ENCODE measurements at places on chromosomes 13 and 19.
A peak's percentile ranks its signal among the peaks of the same experiment; 100 is the strongest.

DNA sequence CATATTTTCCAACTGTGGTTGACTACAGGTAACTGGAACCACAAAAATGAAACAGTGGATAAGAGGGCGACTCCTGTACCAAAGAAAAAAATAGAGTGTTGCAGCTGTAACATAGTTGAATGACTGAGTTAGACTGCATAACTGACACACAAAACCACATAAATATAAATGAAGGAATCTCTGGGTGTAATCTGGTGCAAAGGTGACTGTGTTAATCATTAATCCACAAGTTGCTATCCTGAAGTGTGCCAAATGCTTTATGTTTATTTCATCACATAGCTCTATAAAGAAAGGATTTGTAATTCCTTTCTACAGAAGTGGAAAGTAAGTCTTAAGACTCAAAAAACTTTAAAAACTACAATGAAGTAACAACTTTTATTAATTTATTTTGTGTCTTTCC, 6.0 kb upstream of the GJB2 start:
- no peak for DNase-seq

GRCh38 chr13:44867825-44868224, 121.4 kb downstream of the NUFIP1 start:
- no peak for DNase-seq

DNA sequence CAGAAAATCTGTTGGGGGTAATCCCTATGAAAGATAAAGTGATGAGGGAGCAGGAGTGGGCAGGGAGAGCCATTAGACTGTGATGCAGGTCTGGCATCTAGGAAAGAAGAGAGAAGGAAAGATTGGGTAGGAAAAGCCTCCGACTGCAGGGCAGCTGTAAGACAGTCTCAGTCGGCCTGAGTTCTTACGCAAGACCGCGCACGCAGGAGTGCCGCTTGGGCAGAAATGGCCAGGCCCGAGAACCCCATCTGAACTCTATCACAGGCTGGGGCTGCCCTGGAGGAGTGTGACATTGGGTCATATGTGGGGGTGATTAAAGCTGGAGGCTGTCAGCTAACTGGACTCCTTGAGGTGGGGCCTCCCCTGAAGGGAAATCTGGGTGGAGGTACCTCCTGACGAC, 13.9 kb upstream of the FBXL3 start:
- DNase-seq, result no peak

GRCh38 chr13:70703755-70704154, 595.5 kb upstream of the KLHL1 start:
- DNase-seq, result no peak

DNA sequence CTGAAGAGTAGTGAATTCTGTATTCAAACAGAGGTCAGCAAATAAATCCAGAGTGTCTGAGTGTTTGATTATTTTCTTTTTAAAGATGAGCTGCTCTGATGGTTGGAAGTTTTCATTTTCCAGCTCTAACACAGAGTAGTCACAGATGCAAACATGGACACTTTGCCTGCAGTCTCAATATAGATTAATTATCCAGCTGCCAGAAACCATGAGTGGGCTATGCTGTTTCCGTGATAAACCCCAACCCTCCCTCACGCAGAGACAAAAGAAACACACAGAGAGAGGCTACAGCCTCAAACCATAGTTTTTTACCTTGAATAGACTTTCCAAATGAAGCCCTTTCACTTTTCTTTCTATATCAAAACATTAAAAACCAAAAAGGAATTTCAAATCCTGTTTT, 884.7 kb downstream of the DIAPH3 start:
- DNase-seq, result no peak

DNA sequence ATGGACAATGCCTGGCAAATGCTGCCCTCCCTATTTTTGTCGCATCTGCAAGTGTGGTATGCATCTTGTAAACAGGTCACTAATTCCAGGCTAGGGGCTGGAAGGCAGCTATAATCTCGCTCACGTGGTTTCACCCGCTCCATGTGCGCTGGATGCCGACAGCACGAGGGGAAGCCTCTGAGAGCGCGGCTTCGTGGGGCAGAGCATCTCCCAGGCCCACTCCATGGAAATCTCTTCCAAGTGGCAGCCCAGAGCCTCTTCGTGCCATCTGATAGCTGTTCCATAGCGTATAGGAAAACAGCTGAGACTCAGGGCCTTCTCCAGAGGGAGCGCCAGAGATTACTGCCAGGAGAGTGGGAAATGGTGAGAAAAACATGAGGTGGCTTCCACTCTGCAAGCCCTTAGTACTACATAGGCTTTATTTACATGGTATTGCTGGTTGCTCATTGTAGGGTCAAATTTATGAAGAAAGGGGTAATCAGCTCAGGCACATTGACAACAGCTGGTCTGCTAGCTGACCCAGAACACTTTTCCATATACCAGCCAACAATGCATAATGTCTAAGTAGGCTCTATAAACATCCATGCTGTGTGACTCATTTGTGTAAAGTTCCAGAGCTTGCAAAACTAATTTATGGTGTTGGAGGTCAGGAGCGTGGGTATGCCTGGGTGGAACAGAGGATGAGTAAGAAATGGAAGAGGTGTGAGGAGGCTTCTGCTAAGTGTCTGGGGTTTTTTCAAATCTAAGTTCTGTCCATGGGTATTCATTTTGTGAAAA, 165.2 kb downstream of the SHISA2 start:
- DNase-seq, result no peak

GRCh38 chr19:14248578-14249011, 42.6 kb upstream of the ADGRL1 start:
- no peak for DNase-seq

DNA sequence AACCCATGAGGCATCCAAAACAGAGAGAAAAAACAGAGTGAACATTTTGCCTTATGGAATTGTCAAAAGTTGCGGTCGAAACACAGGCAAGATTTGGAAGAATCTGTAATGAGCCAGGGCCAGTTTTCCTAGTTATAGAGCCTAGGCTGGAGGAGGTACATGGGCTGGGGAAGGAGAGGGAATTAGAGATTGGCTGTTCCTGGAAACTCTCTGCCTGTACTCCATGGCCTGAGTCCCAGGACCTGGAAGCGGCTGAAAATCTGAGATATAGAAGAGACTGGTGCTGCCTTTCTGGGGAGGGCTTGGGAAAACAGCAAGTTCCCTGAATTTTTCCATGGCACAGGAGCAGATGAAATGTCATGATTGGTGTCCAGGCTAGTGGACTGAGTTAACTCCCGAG, 122.8 kb upstream of the KLF12 start:
- DNase-seq, result no peak

DNA sequence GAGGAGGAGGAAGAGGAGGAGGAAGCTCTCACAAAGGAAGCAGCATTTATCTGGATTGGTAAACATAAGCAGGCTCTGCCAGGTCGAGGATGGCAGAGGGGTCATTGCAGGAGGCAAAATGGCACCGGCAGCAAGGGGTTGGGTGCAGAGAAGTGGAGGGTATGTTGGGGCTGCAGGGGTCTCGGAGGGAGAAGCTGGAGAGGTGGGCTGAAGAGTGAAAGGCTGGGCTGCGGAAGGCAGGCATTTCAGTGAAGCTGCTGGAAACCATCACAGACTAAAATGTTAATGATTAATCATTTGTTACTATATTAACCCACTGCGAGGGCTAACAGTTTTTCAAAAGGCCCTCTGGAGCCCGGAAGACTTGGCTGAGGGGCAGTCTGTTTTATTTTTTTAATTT, 24.6 kb downstream of the TPT1 start:
- no peak for DNase-seq

GRCh38 chr19:50779504-50780457, 9.5 kb downstream of the GPR32 start:
- DNase-seq, result no peak

DNA sequence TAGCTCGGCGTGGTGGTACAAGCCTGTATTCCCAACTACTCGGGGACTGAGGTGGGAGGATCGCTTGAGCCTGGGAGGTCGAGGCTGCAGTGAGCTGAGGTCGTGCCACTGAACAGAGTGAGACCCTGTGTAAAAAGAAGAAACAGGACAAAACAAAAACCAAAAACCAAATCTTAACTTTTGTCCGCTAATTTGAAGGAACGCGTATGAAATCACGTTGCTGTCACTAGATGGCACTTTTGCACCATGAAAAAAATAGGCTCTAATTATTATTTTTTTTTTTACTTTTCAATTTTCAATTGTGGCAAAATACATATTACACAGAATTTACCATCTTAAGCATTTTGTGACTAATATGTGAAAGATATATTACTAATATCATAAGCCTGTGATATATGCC, 17.6 kb upstream of the ZNF835 start:
- DNase-seq, result no peak

DNA sequence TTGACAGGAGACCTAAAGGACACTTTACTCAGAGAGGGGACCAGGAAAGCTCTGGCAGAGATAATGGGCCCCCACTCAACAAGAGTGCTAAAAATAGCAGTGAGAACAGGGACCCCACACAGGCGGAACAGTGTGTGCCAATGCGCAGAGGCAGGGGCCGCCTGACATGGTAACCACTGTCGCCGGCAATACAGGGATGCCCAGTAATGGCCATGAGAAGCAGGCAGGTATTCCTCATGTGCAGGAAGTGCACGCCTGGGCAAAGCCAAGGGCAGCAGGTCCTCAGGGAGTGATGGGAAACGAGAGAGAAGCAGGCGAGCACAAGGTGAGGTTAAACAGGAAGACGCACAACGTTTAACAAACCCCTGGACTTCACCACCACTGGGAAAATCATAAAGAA, 757.1 kb downstream of the LIG4 start:
- DNase-seq, result no peak

- DNase-seq, result no peak
These were observed 156.1 kb downstream of the MTUS2 start for GRCh38 chr13:28976195-28976594.

DNA sequence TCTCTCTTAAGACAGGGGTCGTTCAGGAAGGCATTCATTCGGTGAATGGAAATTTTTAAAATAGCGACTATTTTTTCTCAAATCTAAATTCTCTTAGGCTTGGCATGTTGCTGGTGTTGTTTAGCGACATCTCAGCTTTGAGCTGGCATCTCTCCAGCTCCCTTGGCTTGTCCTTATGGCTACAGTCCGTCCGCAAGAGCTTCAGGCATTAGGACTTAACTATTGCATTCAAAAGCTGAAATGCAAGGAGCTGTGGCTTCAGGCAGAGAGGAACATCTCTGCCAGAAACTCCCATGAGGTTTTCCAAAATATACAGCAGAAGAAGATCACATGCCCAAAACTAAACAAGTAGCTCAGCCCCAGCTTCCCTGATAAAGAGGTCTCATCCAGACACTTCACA, 578.5 kb downstream of the EFNB2 start:
- DNase-seq, result no peak

- DNase-seq, result peak; percentile 92
These were observed 1.0 kb upstream of the DBP start for GRCh38 chr19:48637948-48638830.

DNA sequence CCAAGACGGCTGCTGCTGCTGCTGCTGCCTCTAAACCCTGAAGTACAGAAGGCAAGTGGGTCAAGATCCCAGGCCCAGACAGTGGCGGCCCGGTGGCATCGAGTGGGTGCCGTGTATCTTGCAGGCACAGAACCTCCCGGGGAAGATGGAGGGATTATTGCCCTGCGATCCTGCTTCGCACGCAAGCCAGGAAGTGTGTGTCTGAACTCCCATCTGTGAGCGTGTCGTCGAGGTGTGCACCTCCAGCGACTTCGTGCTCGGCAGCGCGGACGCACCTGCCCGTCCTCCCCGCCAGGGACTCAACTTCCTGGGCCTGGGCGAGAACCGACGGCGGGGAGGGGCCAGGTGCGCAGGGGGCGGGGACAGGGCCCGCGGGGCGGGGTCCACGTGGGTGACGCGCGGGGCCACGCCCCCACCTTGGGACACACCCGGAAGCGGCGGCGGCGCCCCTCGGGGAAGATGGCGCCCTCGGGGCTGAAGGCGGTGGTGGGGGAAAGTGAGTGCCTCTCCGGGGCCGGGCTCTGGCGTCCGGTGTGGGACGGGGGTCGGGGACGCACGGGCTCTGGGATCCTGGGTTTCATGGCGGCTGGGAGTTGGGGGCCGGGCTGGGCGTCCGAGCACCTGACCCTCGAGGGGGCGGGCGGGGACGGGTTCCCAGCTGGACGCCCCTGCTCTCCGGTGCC, at the start of gene STXBP2:
Gene STXBP2, plus strand, starts transcription at position 420 of the 683 bp plus-strand sequence. Its CDS starts 40 bp downstream, at position 460.
- DNase-seq, result no peak

- no peak for DNase-seq
These were observed 25.0 kb downstream of the RFC3 start for GRCh38 chr13:33842986-33843385.

DNA sequence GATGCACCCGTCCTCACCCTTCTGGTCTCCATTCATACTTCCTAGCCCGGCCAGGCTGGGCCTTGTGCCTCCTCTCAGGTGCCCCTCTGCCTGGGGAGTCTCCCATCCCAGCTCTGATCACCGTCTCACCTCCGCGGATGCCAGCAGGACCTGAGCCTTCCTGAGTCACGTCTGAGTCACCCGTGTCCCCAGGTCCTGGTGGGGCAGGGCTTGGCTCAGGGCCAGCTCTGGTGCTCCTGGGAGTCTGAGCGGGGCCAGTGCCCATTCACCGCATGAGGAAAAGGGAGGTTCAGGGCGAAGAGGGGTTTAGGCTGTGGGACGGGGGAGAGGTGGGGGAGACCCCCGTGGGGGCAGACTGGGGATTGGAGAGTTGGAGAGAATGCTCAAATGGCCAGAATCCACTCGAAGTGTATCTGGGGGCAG, 593 bp downstream of the ATP8B3 start:
- peak; percentile 34 for DNase-seq

DNA sequence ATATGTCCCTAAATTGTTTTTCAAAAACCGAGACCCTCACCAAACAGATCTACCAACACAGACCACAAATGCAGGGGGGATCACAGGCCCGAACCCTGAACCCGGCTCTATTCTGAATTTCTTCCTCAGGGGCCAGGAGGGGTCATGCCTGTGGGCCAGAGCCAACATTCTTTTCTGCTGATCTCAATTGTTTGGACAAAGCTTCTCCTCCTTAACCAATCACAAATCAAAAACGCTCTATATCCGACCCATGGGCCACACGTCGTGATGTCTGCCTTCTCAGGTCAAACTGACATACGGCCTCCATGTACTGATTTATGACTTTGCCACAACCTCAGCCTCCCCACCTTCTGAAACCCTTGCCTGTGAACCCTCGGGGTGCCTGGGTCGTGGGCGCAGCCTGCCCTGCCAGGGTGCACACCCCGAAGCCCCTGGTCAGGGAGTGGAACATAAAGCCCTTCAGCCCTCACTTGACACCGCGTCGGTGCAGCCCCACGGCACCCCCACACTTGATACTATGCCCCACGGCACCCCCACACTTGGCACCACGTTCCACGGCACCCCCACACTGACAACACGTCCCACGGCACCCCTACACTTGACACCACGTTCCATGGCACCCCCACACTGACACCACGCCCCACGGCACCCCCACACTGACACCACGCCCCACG, 58.4 kb upstream of the C13orf46 start:
- DNase-seq, result no peak

GRCh38 chr19:12647047-12647446, 19.5 kb downstream of the MAN2B1 start:
- no peak for DNase-seq

Measured in DND-41 (cell line).